ENCODE measurements at places on chromosomes 5 and 9. TPM values are rescaled to one million over a fixed set of nuclear protein-coding genes. Genes with fewer than 3 reads are reported as not detected.
A peak's percentile ranks its signal among the peaks of the same experiment; 100 is the strongest.

Gene HSPA4
- total RNA-seq: 237 TPM

Gene SPINK13
- total RNA-seq: not detected

Gene SMIM3
- total RNA-seq: 19.4 TPM

DNA sequence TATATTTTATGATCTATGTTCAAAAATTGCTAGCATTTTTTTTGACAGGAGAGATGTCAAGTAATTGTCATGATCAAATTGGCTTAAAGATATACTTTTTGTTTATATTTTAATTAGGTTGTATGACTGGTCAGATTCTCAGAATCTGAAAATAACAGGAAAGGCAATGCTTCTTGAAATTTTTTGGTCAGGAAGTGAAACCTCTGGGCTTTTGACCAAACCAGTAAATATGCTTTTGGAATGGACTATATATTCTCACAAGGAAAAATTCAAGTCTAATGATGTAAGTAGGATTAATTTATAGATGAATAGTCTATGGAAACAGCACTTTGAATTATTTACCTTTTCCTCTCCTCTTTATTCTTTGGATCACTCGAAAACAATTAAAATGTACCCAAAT lies 52.3 kb downstream of the SLF1 start:
- no peaks in the 10 kb centered on the region for H3K4me1 ChIP-seq
- H3K4me3 ChIP-seq: no peak overlapping the region
- no peak overlapping the region for H3K27ac ChIP-seq
- H3K27me3 ChIP-seq: no peaks in the 10 kb centered on the region

- no peaks in the 10 kb centered on the region for H3K36me3 ChIP-seq
- H3K4me1 ChIP-seq: no peaks in the 10 kb centered on the region
- DNase-seq: no peak
- no peak overlapping the region for H3K4me3 ChIP-seq
- H3K27ac ChIP-seq: no peak overlapping the region
Observed at GRCh38 chr5:88503406-88503805, 234.8 kb upstream of the TMEM161B start.

DNA sequence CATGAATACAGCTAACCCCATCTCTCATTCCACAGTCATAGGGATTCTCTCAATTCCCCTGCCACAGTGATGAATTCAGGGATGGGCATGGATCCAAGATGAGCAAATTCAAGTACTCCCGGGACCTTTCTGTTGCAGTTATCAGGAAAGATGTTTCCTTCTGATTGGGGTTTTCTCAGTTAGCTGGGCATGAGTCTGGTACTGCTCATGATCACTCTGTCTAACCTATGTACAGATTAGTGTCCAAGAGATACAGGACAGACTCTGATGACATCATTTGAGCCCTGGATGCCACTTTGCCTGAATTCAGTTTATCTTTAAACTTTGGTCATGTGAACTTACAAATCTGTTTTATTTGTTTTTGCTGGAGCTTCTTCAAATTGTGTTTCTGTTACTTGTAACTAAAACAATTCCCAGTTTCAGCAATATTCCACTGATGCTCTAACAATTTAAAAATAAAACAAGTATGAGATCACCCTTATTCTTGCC lies 257.7 kb upstream of the KLF9 start:
- no peaks in the 10 kb centered on the region for H3K27me3 ChIP-seq
- no peaks in the 10 kb centered on the region for H3K4me1 ChIP-seq
- no peak for DNase-seq
- no peaks in the 10 kb centered on the region for H3K36me3 ChIP-seq

DNA sequence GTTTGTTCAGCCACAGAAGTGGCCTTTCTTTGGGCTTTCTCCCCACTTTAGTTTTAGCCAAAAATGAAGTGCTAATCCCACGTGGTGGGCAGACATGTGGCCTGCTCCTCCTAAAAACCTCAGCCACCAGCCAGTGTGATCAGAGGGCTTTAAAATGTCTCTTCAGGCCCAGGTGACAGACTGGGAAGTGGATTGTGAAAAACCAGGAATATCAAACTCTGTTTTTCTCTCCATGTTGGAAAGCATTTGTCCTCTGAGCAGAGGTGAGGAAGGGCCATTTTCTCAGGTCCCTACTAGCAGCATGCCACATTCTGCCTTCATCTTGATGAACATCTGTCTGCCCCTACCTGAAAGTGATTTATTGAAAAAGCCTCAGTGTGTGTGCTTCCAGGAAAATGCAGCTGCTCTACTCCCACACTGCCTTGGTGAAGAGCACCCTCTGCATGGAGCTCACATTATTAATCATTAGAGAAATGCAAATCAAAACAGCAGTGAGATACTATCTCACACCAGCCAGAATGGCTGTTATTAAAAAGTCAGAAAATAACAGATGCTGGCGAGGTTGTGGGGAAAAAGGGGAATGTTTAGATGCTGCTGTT lies 181.2 kb upstream of the DMAC1 start:
- peaks cover 42% of the 10 kb centered on the region for H3K4me1 ChIP-seq
- DNase-seq: no peak
- H3K4me3 ChIP-seq: no peak overlapping the region
- H3K27me3 ChIP-seq: no peaks in the 10 kb centered on the region
- H3K36me3 ChIP-seq: no peaks in the 10 kb centered on the region
- H3K27ac ChIP-seq: no peak overlapping the region

DNA sequence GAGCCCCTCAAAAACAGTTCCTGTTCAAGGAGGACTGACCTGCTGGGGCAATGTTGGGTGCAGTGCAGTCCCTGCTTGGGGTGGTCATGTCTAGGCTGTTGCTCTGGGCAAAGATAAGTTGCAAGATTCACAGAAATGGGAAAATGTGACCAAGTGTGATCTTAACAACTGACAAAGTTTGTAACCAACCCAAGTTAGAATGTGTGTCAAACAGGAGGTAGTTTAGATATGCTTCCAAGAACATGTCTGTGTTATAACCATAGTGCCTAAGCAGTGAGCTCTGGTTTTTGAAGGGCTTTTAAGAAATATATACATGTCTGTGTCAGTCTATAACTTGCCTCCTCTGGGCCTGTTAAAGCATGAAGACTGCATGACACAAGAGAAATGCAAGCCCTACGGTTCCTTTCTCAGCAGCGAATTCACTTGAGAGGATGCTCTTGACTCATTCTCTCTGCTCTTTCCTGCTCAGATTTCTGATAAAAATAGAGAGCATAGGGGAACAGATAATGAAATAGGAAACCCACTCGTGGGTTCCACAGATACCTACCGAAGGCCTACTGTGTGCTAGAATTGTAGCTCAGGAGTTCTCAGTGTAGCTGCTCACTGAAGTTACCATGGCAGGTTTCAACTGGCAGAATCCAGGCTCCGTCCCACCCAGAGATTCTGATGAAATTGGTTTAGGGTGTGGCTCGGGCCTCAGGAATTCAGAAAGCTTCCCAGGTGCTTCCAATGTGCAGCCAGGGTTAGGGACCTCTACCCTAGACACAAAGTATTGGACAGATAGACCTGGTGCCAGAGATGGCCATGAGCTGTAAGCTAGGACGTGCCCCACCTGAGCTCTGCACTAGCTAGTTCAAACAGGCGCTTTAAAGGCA lies 52.4 kb downstream of the ARHGEF37 start:
- peaks cover 6% of the 10 kb centered on the region for H3K4me1 ChIP-seq
- no peaks in the 10 kb centered on the region for H3K36me3 ChIP-seq
- H3K4me3 ChIP-seq: no peak overlapping the region
- no peak overlapping the region for H3K27ac ChIP-seq
- no peak for DNase-seq

DNA sequence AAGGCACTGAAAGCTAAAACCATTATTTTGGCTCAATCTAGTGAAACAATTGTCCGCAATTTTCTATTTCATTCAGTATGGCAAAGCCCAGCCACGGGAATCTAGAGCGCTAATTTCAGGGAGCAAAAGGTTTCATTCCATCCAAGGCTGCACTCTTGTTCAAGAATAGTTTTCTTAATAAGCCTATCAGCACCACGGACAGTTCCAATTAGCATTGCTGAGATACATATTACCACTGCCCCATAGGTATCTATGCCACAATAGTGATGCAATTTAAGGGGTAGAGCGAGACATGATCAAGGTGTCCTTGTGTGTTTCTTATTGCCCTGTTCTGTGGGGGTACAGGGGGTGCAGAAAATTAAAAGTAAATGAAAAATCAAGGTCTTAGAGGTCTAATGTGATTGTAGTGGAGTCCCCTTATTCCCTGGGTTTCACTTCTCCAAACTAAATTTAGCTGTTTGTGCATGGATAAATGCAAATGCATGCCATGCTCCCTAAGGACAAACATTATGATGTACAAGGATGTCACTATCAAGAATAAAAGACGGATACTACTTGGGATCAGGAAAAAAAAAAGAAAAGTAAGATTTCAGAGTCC lies 45.5 kb downstream of the SPOCK1 start:
- no peaks in the 10 kb centered on the region for H3K36me3 ChIP-seq
- peak; percentile 41 for DNase-seq

Gene SMIM32
- total RNA-seq: 0.63 TPM

DNA sequence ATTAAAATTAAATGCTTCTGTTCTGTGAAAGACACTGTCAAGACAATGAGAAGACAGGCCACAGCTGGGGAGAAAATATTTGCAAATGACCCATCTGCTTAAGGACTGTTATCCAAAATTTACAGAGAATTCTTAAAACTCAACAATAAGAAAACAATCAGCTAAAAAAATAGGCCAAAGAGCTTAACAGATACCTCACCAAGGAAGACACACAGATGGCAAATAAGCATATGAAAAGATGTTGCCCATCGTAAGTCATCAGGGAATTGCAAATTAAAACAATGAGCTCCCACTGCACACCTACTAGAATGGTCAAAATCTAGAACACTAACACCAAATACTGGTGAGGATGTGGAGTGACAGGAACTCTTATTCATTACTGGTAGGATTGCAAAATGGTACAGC lies 10.3 kb downstream of the WNK2 start:
- no peak overlapping the region for H3K4me3 ChIP-seq
- H3K36me3 ChIP-seq: no peaks in the 10 kb centered on the region
- DNase-seq: no peak
- no peak overlapping the region for H3K27ac ChIP-seq
- H3K4me1 ChIP-seq: peaks cover 11% of the 10 kb centered on the region
- H3K27me3 ChIP-seq: no peaks in the 10 kb centered on the region

Gene NPR3
- 0.23 TPM for total RNA-seq

DNA sequence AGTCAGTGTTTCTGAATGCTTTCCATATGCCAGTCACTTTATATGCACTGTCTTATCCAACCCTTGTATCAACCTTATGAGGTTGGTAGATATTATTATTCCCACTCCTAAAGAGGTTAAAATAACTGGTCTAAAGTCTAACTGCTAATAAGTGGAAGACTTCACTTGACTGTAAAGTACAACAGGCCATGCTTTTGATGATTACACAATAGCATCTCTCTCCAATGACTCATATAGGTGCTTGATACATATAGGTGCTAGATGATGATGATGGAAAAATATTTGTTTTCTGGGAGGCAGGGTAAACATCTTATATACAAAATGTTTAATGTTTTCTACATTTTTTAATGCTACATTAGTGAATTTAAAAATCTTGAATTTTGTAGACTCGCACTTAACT lies 75.9 kb upstream of the NR3C1 start:
- DNase-seq: no peak
- H3K36me3 ChIP-seq: no peaks in the 10 kb centered on the region
- H3K4me1 ChIP-seq: peaks cover 6% of the 10 kb centered on the region

GRCh38 chr5:40165789-40166728 lies 513.7 kb upstream of the PTGER4 start:
- DNase-seq: no peak
- H3K27ac ChIP-seq: no peak overlapping the region
- H3K4me3 ChIP-seq: no peak overlapping the region
- no peaks in the 10 kb centered on the region for H3K27me3 ChIP-seq
- H3K4me1 ChIP-seq: no peaks in the 10 kb centered on the region

GRCh38 chr5:131647048-131647769 lies 12.2 kb upstream of the RAPGEF6 start:
- DNase-seq: no peak
- H3K4me1 ChIP-seq: no peaks in the 10 kb centered on the region
- H3K27me3 ChIP-seq: no peaks in the 10 kb centered on the region
- H3K4me3 ChIP-seq: no peak overlapping the region
- H3K27ac ChIP-seq: no peak overlapping the region

GRCh38 chr5:107364443-107365319 lies 306.1 kb downstream of the EFNA5 start:
- H3K27me3 ChIP-seq: no peaks in the 10 kb centered on the region
- no peaks in the 10 kb centered on the region for H3K4me1 ChIP-seq
- H3K36me3 ChIP-seq: no peaks in the 10 kb centered on the region
- no peak for DNase-seq
- no peak overlapping the region for H3K4me3 ChIP-seq

Gene ZNF354C
- not detected for total RNA-seq

GRCh38 chr9:13939134-13939533 lies 374.8 kb downstream of the NFIB start:
- no peaks in the 10 kb centered on the region for H3K4me1 ChIP-seq
- H3K36me3 ChIP-seq: no peaks in the 10 kb centered on the region
- H3K27ac ChIP-seq: no peak overlapping the region
- H3K27me3 ChIP-seq: no peaks in the 10 kb centered on the region
- H3K4me3 ChIP-seq: no peak overlapping the region

DNA sequence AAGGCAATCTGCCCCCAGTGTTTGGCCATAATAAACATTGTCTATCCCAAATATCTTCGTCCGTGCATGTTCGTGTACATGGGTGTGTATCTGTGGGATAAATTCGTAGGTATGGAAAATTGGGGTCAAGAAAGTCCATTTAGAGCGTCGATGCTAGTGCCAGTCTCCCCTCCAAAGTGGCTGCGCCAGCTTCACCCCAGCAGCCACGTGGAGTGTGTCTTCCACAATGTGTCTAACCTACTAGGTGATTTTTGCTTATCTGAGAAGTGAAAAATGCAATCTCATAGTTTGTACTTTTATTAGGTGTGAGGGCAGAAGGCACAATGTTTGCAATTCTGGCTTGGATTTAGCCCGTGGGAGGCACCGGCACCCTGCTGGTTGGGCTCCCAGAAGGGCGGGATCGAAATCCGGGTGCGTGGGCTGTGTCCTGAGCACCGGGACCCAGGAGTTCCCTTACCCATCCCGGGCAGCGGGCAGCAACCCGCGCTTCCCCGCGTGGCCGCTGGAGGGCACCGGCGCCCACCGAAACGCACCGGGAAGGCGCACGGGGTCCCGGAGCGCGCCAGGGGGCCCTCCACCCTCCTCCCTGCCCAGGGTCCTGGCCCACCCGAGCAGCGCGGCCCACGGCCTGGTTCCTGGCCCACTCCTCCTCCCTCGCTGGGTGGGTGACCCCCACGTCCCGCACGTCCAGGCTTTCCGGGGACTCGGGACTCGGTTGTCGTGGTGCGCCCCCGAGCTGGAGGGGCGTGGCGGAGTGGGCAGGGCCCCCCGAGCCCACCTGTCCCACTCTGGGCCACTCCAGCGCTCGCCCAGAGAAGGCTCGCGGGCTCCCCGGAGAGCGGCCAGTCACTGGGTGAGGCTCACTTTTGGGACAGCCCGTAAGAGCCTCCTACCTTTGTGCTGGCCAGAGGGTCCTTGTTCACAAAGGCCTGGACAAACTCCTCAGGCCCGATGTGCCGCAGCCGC lies 55.4 kb upstream of the RNF130 start:
- 0 out of 2 replicates have a peak, but pooled peaks cover 4% of the 10 kb centered on the region for H3K4me1 ChIP-seq
- no peaks in the 10 kb centered on the region for H3K36me3 ChIP-seq
- DNase-seq: peak; percentile 41
- no peaks in the 10 kb centered on the region for H3K27me3 ChIP-seq

GRCh38 chr5:130689831-130690230 lies 475.2 kb downstream of the HINT1 start:
- H3K27ac ChIP-seq: no peak overlapping the region
- no peak for DNase-seq
- no peaks in the 10 kb centered on the region for H3K36me3 ChIP-seq
- no peak overlapping the region for H3K4me3 ChIP-seq

- no peaks in the 10 kb centered on the region for H3K4me1 ChIP-seq
- H3K27me3 ChIP-seq: no peaks in the 10 kb centered on the region
- no peaks in the 10 kb centered on the region for H3K36me3 ChIP-seq
- H3K4me3 ChIP-seq: no peak overlapping the region
Observed at GRCh38 chr9:136311051-136312008, 7.4 kb upstream of the CCDC187 start.
